ENCODE measurements at places on chromosomes 4 and X. TPM values are rescaled to one million over a fixed set of nuclear protein-coding genes. Genes with fewer than 3 reads are reported as not detected.

GAGE12J gene
- total RNA-seq, result not detected

SLC49A3 gene
- total RNA-seq, result 9.9 TPM

CSAG2 gene
- not detected for total RNA-seq

SLBP gene
- 61.5 TPM for total RNA-seq

ADH1B gene
- not detected for total RNA-seq

NLRP2B gene
- 0.14 TPM for total RNA-seq

IL13RA2 gene
- total RNA-seq, result 0.23 TPM

PPP1R2C gene
- not detected for total RNA-seq

PRDM8 gene
- 1.2 TPM for total RNA-seq

STATH gene
- total RNA-seq, result not detected

CPEB2 gene
- 14.9 TPM for total RNA-seq

CLNK gene
- total RNA-seq, result not detected

ASMT gene
- total RNA-seq, result not detected

CNKSR2 gene
- 0.17 TPM for total RNA-seq

IQSEC2 gene
- total RNA-seq, result 3.9 TPM

PPAT gene
- 16.8 TPM for total RNA-seq

COL4A6 gene
- 0.68 TPM for total RNA-seq

F9 gene
- not detected for total RNA-seq

ACSL4 gene
- 97.2 TPM for total RNA-seq

NWD2 gene
- total RNA-seq, result not detected

TBC1D9 gene
- 76.6 TPM for total RNA-seq

CASP3 gene
- total RNA-seq, result 59.9 TPM

LUZP4 gene
- total RNA-seq, result not detected

ARMCX2 gene
- 62.5 TPM for total RNA-seq

RHOXF2B gene
- not detected for total RNA-seq

TMPRSS11F gene
- not detected for total RNA-seq

PPBP gene
- not detected for total RNA-seq

BANK1 gene
- total RNA-seq, result 0.09 TPM

SPACA5 gene
- not detected for total RNA-seq

TENM3 gene
- 38.1 TPM for total RNA-seq

MAOA gene
- total RNA-seq, result 161 TPM

SHROOM4 gene
- 39.0 TPM for total RNA-seq

OPRPN gene
- total RNA-seq, result not detected

FREM3 gene
- 0.51 TPM for total RNA-seq

NPY2R gene
- total RNA-seq, result not detected

IL2RG gene
- total RNA-seq, result not detected

ZDHHC15 gene
- total RNA-seq, result under 0.01 TPM

MAGEC1 gene
- total RNA-seq, result not detected

CT45A1 gene
- not detected for total RNA-seq

COQ2 gene
- 16.5 TPM for total RNA-seq

GYPA gene
- total RNA-seq, result not detected

FAM184B gene
- not detected for total RNA-seq
